ENCODE measurements at places on chromosomes 16 and 17. TPM values are rescaled to one million over a fixed set of nuclear protein-coding genes. Genes with fewer than 3 reads are reported as not detected.
A peak's percentile ranks its signal among the peaks of the same experiment; 100 is the strongest.

GRCh38 chr17:14269473-14269872, 31.4 kb upstream of the HS3ST3B1 start:
- H3K27ac ChIP-seq, result no peak overlapping the region
- no peak for DNase-seq
- no peak overlapping the region for H3K4me3 ChIP-seq
- no peaks in the 10 kb centered on the region for H3K27me3 ChIP-seq
- H3K36me3 ChIP-seq, result no peaks in the 10 kb centered on the region

GRCh38 chr17:77793146-77793970, 165.1 kb upstream of the TNRC6C start:
- peaks cover 6% of the 10 kb centered on the region for H3K27me3 ChIP-seq
- no peaks in the 10 kb centered on the region for H3K4me1 ChIP-seq
- no peak for DNase-seq

- H3K27me3 ChIP-seq, result no peaks in the 10 kb centered on the region
- H3K36me3 ChIP-seq, result peaks cover 15% of the 10 kb centered on the region
- H3K4me3 ChIP-seq, result peak overlapping the region; percentile 99
- peaks cover 4% of the 10 kb centered on the region for H3K4me1 ChIP-seq
- H3K27ac ChIP-seq, result peak overlapping the region; percentile 95
These were observed 486 bp upstream of the WSB1 start for GRCh38 chr17:27293359-27293897.

TTC19 gene
- total RNA-seq, result 57.1 TPM

- no peak overlapping the region for H3K4me3 ChIP-seq
- peaks cover 10% of the 10 kb centered on the region for H3K4me1 ChIP-seq
- no peak overlapping the region for H3K27ac ChIP-seq
- no peaks in the 10 kb centered on the region for H3K27me3 ChIP-seq
These were observed 32.6 kb downstream of the PMP22 start for GRCh38 chr17:15232517-15232915.

- DNase-seq, result peak; percentile 79
- no peaks in the 10 kb centered on the region for H3K36me3 ChIP-seq
- no peak overlapping the region for H3K4me3 ChIP-seq
- H3K27me3 ChIP-seq, result no peaks in the 10 kb centered on the region
These were observed 2.5 kb upstream of the HEATR9 start for GRCh38 chr17:35870906-35871819.

DNA sequence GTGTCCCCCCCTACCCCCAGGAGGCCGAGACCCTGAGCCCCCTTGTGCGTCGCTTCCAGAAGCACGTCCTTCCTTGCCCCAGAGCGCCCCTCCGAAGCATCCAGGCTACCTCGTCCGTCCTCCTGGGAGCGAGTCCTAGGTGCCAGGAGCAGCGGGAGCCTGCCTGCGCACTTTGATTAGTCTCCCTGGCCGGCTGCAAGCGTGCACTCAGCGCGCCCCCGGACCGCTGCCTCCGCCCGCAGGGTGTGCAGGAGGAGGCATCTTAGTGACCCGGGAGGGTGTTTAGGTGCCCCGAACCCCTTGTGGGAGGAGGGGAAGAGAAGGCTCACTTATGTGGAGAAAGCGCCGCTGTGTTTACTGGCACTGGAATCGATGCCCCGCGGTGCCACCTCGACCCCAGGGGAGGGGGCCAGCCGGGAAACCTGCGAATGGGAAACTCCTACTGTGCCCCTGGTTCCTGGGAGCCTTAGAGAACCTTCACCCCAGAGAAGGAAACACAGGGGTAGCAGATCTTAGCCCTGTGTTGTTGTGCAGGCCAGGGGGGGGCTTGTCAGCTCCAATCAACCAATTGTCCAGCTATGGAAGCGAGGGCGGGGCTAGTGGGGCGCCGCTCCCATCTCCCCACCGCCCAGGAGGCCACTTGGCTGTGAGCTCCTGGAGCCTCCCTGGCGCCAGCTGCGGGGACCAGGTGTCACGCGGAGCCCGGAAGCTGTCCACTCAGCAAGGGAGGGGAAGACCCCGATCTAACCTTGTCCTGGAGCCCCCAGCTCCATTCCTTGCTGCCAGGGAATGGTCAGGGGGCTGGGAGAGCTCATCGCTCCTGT, 922.8 kb upstream of the EEF2KMT start:
- DNase-seq, result peak; percentile 65
- H3K4me3 ChIP-seq, result peak overlapping the region; percentile 77

- no peak overlapping the region for H3K4me3 ChIP-seq
- DNase-seq, result peak; percentile 42
- no peak overlapping the region for H3K27ac ChIP-seq
These were observed 99.4 kb downstream of the OR1D5 start for GRCh38 chr17:2964028-2964356.

TRIM72 gene
- total RNA-seq, result 0.08 TPM

GRCh38 chr17:31094600-31095235, at the start of gene NF1:
NF1 (plus strand) TSS chr17:31094977; CDS start chr17:31095310, 333 bp downstream.
- H3K4me1 ChIP-seq, result no peaks in the 10 kb centered on the region
- peak within 1 kb of the TSS; percentile 88 for H3K27ac ChIP-seq
- peak; percentile 99 for DNase-seq
- H3K4me3 ChIP-seq, result peak within 1 kb of the TSS; percentile 93
- H3K27me3 ChIP-seq, result no peaks in the 10 kb centered on the region

DNA sequence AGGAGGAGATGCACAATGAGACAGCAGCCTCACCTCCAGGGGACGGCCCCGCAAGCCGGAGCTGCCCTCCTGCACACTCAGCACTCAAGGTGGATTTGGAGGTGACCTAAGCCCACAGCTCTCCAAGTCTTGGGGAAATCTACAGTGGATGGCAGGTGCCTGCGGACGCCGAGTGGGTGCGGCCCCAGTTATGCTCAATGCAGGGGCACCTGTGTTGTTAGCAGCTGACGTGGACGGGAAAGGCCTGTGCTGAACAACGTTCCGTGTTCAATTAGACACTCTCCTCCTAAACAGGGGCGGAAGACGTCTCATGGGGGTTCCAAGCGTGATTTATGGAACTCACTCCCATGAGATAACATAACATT, 22.0 kb upstream of the METRNL start:
- H3K27me3 ChIP-seq, result no peaks in the 10 kb centered on the region
- no peak overlapping the region for H3K27ac ChIP-seq
- no peaks in the 10 kb centered on the region for H3K4me1 ChIP-seq
- H3K36me3 ChIP-seq, result no peaks in the 10 kb centered on the region

DNA sequence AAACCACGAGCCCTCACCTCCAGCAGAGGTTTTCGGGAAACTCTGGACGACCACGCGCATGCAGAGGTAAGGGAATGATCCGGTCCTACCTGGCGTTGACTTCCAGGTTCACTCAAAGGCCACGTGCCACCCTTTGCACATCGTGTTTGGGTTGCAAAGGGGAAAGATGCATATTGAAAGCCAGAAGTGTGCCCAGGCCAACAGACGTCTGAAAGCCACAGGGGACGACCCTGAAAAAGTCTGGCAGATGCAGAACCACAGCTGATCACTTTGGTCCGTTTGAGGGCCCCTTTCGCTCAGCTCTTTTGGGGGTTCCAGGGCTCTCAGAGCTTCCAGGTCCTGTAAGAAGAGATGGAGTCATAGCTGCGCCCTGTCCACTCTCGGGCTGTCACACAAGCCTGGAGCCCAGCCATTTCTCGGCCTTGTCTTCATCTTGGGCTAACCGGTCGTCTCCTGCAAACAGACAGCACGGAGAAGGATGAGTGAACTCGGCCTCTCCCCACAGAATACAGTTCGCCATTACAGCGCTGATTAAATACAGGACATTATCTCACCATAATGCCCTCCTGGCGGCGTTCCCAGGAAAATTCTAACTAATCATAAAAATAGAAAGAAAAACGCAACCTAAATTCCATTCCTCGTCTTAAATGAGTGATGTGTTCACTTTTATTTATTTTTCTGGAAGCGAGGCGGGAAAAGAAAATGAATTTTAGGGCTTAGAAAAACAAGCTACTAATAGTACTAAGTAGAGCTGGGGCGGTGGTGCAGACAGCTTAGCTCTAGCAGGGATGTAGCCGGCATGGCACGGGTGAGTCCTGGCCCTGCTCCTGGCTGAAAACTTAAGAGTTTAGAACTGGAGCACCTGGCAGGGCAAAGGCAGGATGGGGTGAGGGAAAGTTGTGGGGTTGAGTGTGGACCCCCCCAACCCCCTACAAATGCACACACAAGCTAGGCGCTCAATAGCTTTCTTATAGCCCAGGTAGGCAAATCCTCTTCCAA, 45.5 kb upstream of the ZFHX3 start:
- no peaks in the 10 kb centered on the region for H3K4me1 ChIP-seq
- no peak overlapping the region for H3K27ac ChIP-seq
- H3K27me3 ChIP-seq, result no peaks in the 10 kb centered on the region
- no peaks in the 10 kb centered on the region for H3K36me3 ChIP-seq

CLDN7 gene
- total RNA-seq, result 149 TPM

KIF18B gene
- total RNA-seq, result 19.9 TPM

- peaks cover 81% of the 10 kb centered on the region for H3K36me3 ChIP-seq
- no peaks in the 10 kb centered on the region for H3K27me3 ChIP-seq
- no peak overlapping the region for H3K4me3 ChIP-seq
- H3K4me1 ChIP-seq, result peaks cover 45% of the 10 kb centered on the region
These were observed 122.4 kb downstream of the HIC1 start for GRCh38 chr17:2177235-2177811.

- DNase-seq, result no peak
- H3K27ac ChIP-seq, result no peak overlapping the region
- peaks cover 3% of the 10 kb centered on the region for H3K36me3 ChIP-seq
- H3K27me3 ChIP-seq, result no peaks in the 10 kb centered on the region
- no peaks in the 10 kb centered on the region for H3K4me1 ChIP-seq
These were observed 18.4 kb downstream of the SP2 start for GRCh38 chr17:47914306-47914948.

RNF222 gene
- total RNA-seq, result not detected

GRCh38 chr16:11503566-11503965, 83.2 kb downstream of the LITAF start:
- no peaks in the 10 kb centered on the region for H3K4me1 ChIP-seq
- no peak for DNase-seq
- H3K36me3 ChIP-seq, result no peaks in the 10 kb centered on the region
- H3K27me3 ChIP-seq, result no peaks in the 10 kb centered on the region
- no peak overlapping the region for H3K4me3 ChIP-seq

- H3K27me3 ChIP-seq, result no peaks in the 10 kb centered on the region
- H3K27ac ChIP-seq, result no peak overlapping the region
- H3K4me1 ChIP-seq, result no peaks in the 10 kb centered on the region
- H3K4me3 ChIP-seq, result no peak overlapping the region
- no peak for DNase-seq
These were observed 89.1 kb downstream of the CDK5R1 start for GRCh38 chr17:32575852-32576251.

- H3K27ac ChIP-seq, result peak overlapping the region; percentile 62
- DNase-seq, result peak; percentile 72
- H3K27me3 ChIP-seq, result no peaks in the 10 kb centered on the region
- no peaks in the 10 kb centered on the region for H3K36me3 ChIP-seq
- peaks cover 19% of the 10 kb centered on the region for H3K4me1 ChIP-seq
- H3K4me3 ChIP-seq, result no peak overlapping the region
These were observed 29.6 kb downstream of the HS3ST3B1 start for GRCh38 chr17:14330492-14330962.

DNA sequence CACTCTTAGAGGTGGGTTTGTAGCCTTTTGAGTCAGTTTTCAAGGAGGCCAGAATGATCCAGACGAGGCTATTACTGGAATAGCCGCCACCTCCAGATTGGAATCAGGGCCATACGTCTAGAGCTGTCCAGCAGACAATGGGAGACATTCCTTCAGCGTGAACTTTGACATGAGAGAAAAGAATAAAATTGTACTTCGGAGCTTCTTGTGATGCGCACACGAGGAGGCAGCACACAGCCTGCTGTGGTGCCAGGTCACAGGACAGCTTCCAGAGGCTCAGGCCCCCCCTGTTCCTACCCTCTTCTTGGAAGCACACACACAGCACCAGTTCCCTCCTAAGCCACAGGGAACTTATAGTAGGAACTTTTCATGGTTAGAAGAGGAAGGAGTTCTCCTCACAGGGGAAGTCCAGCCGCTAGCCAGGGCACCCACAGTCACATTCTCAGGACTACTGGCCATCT, 81.0 kb downstream of the VPS53 start:
- peaks cover 5% of the 10 kb centered on the region for H3K4me1 ChIP-seq
- peaks cover 24% of the 10 kb centered on the region for H3K36me3 ChIP-seq
- H3K27ac ChIP-seq, result peak overlapping the region; percentile 88
- H3K4me3 ChIP-seq, result no peak overlapping the region
- no peaks in the 10 kb centered on the region for H3K27me3 ChIP-seq
- no peak for DNase-seq

- no peaks in the 10 kb centered on the region for H3K27me3 ChIP-seq
- no peak for DNase-seq
- no peaks in the 10 kb centered on the region for H3K36me3 ChIP-seq
- no peaks in the 10 kb centered on the region for H3K4me1 ChIP-seq
- no peak overlapping the region for H3K4me3 ChIP-seq
These were observed 137.0 kb downstream of the ANKFN1 start for GRCh38 chr17:56290101-56290801.

- no peaks in the 10 kb centered on the region for H3K36me3 ChIP-seq
- no peaks in the 10 kb centered on the region for H3K27me3 ChIP-seq
- no peak overlapping the region for H3K4me3 ChIP-seq
- no peak overlapping the region for H3K27ac ChIP-seq
These were observed 166.3 kb downstream of the MSI2 start for GRCh38 chr17:57422574-57423164.

- no peak overlapping the region for H3K27ac ChIP-seq
- no peak overlapping the region for H3K4me3 ChIP-seq
- no peak for DNase-seq
- no peaks in the 10 kb centered on the region for H3K27me3 ChIP-seq
- H3K36me3 ChIP-seq, result no peaks in the 10 kb centered on the region
These were observed 64.9 kb downstream of the CDYL2 start for GRCh38 chr16:80739523-80739922.

- no peak overlapping the region for H3K27ac ChIP-seq
- DNase-seq, result no peak
- no peaks in the 10 kb centered on the region for H3K36me3 ChIP-seq
- H3K27me3 ChIP-seq, result peaks cover 42% of the 10 kb centered on the region
- H3K4me1 ChIP-seq, result no peaks in the 10 kb centered on the region
These were observed 121.4 kb downstream of the SKAP1 start for GRCh38 chr17:48308581-48308980.

C17orf78 gene
- not detected for total RNA-seq

DNA sequence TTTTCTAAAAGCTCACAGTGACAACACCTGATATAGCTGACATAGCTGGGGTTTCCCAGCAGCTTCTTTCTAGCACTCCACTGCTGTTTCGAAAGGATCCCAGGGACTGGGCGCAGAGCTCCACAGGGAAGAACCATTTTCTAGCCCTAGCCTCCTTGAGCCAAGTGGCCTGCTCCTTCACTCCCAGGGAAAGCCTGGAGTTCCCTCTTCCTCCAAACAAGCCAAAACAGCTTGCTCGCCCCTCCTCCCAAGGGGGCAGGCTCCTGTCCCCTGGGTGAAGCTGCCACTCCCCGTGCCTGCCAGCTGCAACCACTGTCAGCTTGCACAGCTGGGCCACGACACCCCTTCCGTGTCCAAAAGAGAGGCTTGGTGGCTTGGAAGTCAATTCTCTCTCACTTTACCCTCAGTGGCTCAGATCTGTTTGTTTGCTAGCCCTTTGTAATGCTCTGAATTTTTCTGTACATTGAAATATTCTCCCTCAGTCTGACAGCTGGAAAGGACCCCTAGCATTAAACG, 59.8 kb downstream of the CYTH1 start:
- no peak overlapping the region for H3K27ac ChIP-seq
- H3K4me1 ChIP-seq, result peaks cover 42% of the 10 kb centered on the region
- H3K36me3 ChIP-seq, result no peaks in the 10 kb centered on the region
- peak; percentile 70 for DNase-seq
- peak overlapping the region; percentile 79 for H3K4me3 ChIP-seq
- H3K27me3 ChIP-seq, result no peaks in the 10 kb centered on the region
